ENCODE measurements at places on chromosomes 7 and 10.

GRCh38 chr10:127986531-127987466, 79.9 kb downstream of the PTPRE start:
- no peak for DNase-seq

DNA sequence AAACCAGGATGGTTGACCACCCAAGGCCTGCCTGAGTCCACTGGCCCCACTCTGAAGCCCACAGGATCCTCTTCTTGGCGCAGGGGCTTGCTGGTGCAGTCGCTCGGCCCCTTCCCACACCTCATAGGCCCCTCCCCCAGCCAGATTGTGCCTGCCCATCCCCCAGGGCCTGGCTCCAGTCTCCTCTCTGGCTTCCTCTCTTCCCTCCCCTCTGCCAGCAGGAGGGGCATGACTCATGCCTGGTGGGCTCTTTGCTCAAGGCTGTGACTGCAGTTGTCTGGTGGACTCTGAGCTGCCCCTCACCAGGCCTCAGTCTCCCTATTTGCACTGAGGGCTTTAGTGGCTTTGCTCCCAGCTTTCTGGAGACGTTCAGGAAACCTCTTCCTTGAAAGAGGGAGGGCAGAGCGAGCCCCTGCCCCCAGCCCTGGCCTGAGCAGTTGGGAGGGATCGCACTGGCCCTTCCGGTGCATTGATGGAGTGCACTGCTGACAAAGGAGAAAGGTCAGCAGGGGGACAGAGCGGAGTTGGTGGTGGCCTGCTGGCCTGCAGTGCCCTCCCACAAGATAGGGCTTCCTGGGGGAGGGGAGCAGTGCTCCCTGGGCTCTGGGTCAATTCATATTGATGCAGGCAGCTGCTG, 60.7 kb downstream of the ZMIZ1 start:
- no peak for DNase-seq

DNA sequence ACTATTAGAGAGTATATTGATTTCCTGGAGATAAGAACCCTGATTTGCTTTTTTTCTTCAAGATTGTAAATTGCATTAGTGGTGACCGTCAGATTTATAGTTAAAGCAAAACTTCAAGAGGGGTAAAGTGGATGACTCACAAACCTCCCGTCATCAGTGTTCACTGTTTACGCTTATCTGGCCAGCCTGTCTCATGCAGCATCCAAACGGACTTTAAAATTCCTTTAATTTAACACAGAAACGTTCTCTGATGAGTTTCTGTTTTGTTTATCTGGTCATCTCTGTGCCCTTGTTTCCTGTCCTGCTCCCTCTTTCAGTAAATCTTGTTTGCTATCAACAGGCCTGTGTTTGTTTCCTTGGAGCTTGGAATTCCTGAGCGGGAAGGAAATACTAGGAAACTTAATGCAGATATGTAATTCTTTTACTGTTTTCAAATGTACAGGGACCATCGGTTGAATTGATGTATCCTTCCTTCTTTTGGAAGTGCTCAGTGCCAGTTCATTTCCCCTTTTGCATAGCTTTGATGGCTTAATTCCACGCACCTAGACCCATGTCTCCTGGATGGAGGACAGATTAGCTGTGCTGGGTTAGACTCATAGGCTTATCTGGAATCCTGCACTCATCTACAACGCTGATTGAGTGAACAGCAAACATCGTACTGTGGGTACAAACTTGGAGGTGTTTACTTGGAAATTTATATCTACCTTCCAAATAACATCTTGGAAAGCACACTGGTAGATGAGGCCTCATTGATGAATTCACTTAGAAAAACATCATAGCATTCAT, 21.3 kb downstream of the PTPRE start:
- no peak for DNase-seq

GRCh38 chr10:122487174-122487765, 25.9 kb downstream of the HTRA1 start:
- peak; percentile 18 for DNase-seq

- DNase-seq: no peak
These were observed 765.6 kb upstream of the GHITM start for GRCh38 chr10:83373671-83374070.

GRCh38 chr7:28998105-28998504, 40.0 kb upstream of the TRIL start:
- DNase-seq: peak; percentile 41

DNA sequence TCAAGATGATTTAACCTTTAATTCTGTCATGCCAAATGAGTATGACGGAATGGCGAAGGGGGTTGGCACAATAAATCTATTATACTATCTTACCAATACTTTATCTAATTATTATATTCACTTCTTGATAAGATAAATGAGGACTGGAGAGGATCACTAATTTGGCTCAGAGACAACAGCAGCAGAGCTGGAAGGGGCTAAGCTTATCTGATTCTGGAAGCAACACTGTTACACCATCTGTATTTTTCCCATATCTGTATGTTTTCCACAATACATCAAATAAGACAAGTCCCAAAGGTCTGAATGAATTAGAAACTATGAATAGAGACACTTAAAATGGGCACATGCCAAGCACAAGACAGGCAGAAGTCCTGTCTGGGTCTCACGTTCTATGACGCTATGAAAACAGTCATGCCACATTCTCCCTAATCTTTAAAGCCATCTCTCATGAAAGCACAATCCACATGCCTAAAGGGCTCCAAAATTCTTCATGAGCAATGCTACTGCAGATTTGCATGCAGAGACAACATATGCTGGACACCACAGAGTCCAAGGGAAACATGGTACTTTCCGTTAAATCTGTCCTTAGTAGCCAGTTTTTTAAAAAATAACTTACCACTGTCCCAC, 88.3 kb downstream of the SLC25A13 start:
- no peak for DNase-seq

- DNase-seq: peak; percentile 5
These were observed 455.0 kb downstream of the CCSER2 start for GRCh38 chr10:84783386-84783785.

DNA sequence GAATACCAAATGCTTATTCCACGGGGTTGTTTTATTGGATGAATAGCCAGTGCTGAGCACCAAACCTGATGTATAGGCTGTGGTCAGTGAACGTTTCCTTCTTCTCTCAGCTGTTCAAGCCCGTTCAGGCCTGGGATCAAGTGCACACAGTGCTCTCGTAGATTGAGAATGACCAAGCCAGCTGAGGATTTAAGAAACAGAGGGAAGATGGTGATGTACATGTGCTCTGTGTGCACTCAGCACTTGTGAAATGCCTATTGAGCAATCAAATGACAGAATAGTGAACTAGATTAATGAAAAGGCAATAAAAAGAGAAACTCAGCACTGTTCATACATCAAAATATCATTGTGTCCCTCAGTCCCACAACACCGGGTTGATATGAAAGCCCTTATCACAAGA, 302.5 kb downstream of the BMPER start:
- DNase-seq: no peak

GRCh38 chr7:147968046-147968610, 622.4 kb upstream of the C7orf33 start:
- DNase-seq: no peak

DNA sequence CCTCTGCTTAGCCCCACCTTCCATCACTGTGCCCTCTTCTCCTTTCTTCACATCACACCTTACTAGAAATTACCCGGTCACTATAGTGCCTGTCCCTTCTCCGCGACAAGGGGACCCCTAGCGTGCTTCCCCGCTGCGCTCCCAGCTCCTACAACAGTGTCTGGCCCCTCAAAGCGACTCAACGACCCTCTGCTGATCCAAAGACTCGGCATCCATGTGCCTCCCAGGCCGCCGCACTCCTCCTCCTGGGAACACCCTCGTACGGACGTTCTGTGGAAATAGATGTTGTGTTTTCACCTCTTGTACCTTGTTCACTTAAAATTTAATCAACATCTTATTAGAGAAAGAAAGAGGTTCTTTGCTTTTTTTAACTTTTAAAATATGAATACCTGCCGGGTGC, 463.5 kb downstream of the DNAJB6 start:
- DNase-seq: no peak

GRCh38 chr10:50522908-50523307, 100.8 kb downstream of the SGMS1 start:
- no peak for DNase-seq

DNA sequence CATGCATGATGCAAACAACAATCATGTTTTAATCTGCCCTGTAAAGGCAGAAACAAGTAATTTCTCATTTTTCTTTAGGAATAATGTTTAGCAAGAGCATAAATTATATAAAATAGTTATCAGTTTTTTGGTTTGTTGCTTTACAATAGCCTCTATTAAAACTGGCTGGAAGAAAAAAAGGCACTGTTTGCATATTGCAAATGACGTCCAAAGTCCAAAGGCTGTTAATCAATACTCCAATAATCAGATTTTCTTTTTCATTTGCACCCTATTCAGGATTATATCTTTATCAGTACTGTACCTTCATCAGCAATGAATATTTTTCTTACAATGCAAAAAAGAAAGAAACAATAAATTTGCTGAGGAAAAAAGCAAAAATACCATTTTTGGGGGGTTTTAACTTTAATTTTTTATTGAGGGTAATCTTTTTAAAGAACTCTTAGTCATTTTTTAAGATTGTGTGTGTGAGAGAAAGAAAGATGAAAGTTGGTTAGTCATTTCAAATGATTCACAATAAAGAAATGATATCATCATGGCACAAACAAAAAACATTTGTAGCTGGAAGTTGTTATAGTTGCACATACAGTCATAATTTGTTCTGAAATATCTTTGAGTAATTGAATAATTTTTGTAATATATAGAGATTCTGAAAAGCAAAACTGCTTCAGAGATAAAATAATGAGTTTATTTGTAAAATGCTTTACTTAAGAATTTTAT, 44.4 kb upstream of the AKR1C2 start:
- DNase-seq: no peak

DNA sequence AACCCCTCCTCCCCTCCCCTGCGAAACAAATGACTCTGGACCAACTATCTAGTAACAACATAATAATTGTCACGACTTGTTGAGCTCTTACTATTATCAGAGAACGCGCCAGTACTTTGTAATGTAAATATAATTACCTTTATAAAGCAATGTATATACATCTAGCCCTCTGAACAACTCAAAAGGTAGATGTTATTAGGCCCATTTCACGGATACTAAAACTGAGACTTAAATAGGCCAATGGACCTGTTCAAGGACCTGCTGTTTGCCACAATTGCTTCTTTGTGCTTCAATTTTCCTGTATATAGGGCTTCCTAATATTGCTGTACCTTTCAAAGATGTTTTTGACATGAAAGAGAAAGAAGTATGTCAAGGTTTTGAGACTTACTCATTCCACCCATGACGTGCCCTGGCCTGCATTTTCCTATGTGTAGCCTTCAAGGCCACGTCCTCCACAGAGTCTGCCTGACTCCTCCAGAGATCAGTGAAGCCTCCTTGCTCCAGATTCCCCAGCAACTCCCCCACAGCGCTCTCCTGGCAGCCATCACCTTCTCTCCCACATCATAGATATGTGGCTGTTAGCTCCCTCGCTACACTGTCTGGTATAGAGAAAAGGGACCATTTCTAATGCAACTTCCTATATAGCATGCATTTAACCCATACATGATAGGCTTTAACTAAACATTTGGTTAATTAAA, 156.6 kb downstream of the SKIDA1 start:
- no peak for DNase-seq

DNA sequence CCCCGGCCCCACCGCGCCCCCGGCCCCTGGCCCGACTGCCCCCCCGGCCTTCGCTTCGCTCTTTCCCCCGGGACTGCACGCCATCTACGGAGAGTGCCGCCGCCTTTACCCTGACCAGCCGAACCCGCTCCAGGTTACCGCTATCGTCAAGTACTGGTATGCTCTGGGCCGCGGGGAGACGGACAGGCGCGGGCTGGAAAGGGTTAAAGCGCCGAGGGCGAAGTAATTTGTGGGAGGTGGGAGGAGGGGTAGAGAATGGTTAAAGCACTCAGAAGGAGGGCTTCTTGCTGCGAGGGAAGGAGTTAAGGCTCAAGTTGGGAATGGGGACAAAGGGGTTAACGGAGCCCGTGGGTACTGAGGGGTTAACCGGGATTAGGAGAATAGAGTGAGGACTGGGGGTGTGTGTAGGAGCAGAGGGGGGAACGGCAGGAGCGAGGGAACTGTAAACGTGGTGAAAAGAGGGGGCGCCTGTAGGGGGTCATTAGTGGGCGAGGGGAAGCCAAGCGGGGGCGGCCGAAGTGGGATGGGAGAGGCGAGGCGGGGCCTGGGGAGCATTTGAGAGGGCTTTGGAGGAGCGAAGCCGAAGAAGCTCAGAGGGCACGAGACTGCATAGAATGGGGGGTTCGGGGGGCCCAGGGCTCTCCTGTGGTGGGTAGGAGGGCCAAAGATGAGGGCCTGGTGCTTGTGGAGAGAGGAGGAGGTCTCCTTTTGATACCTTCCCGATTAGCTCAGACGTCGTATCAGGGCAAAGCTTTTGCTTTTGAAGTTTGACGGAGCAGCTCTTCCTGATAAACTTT, 605 bp downstream of the SUFU start:
- DNase-seq: peak; percentile 8

DNA sequence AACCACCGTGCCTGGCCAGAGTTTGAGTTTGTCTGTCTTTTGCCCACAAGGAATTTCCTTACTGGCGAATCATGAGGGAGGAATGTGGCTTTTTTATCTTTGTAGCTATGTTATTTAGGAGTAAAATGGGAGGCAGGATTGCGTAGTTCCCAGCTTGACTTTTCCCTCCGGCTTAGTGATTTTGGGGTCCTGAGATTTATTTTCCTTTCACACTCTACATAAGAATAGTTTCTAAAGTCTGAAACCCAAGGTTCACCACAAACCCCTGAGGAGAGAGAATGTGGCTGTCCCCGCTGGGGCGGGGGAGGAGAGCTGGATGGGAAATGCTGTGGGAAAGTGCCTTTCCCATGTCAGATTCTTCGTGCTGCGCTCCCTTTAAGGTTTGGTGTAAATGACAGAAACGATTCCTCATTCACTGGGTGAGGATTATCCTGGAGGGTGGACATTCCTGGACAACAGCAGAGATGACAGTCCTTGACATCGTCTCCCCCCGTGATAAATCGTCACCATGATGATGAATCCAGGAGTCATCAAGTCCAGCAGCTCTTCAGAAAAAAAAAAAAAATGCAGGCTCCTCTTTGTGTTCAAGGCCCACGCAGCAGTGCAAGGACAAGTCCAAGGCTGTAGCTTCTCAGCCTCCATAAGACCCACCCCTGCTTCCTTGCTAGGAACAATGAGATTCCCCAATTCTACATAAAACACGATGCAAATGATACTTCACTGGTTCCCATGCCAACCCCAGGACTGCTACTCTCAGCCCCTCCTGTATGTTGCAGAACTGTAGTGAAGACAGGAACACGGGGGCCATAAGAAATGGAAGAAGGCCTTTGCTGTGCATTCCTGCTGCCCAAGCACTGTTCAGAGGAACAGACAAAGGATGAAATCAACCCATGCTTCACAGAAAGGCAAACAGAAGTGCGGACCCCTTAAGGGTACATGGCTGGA, 233.1 kb downstream of the CCDC3 start:
- DNase-seq: no peak

DNA sequence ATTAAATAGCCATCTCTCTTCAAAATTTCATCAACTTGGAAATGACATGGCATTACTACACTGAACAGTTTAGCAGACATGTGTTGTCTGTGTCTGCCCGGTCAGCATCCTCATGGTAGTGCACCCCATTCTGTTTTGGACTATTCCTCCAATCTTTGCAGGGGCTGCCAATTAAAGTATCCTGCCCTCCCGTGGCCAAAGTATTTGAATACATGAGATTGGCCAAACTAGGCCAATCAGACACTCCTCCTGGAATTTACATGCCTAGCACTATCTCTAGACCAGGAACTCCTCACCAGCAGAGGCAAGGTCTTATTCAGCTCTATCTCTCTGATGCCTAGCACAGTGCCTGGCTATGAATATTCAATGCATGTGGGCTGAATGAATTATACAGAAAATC, 4.4 kb downstream of the SHTN1 start:
- DNase-seq: no peak

Measured in DMS79 treated with DMSO at 0.1 percent for 48 hours (cell line).